NCI-H2227 treated with DMSO at 0.1 percent for 48 hours (cell line): ENCODE measurements at places on chromosomes 6 and 20.
A peak's percentile ranks its signal among the peaks of the same experiment; 100 is the strongest.

- DNase-seq = no peak
Measured at GRCh38 chr20:37131486-37131885, 35.7 kb upstream of the RBL1 start.

DNA sequence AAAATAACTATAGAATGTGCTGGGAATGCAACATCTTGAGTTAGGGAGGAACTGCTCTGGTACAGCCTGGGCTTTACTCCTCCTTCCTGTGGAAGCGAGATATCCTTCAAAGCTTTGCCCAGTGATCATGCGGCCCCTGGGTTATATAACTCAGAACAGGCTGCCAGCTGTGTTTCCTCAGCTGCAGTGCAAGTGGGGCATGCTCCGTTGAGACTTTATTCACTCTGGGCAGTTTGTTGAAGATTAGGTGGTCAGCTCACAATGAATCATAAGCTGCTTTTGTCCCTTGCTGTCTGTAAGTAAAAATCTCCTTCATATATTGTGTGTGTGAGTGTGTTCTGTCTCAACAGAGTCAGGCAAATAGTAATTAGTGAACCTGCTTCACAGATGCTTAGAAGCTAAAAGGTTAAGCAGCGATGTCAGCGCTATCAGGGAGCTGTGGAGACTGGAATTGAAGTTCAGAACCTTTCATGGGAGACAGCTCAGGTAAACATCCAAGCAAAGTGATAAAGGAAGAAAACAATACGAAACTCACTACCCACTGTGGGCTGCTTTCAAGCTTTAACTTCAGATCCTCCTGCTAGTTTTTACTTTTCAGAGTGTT lies 688.4 kb downstream of the HTR1B start:
- no peak for DNase-seq

GRCh38 chr6:158313989-158314388 lies 1.7 kb downstream of the TULP4 start:
- DNase-seq = no peak

DNA sequence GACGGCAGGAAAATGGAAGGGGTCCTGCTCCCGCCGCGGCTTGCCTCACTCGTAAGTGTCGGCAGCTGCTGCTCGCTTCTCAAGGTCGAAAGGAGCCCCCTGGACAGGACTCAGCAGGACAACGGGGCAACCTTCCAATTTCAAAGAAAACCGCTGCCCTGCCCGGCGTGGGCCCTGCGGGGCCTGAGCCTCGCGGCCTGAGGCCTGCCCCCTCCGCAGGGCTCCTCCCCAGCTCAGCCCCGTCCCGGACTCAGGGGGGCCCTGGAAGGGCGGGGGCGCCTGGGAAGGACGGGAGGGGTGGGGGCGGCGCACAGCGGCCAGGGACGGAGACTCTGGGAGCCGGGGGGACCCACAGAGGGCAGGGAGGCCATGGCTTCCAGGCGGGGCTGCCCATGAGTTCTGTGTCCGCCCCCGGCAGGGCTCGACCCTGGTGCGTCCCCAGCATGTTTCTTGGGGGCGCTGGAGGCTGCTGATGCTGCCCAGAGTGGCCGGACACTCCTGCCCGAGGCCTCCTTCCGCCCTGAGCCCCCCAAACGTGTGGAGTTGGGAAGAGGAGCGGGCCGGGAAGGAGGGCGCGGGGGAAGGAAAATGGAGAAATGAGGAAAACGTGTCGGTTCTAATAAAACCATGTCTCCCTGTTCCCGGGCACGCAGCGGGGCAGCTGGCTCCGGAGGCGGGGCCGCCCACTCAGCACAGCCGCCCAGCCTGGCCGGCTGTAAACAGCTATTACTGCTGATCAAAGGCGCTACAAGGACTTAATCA lies 114.6 kb downstream of the DLL1 start:
- peak; percentile 39 for DNase-seq

DNA sequence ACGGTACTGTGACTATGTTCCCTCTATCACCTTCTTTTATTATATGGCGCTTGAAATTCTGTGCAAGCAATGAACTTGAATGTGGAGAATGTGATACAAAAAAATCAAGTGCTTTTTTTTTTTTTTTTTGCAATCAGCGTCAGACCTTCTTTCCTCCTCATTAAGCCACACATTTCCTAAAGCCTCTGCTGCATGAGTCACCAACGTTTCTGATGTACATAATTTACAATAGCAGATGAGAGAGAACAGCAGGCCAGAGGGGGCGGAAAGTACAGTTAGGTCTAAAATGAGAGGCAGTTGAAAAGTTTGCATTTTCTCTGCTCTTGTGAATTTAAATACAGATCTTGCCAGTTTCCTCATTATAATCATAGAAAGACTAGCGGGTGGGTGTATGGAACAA lies 114.6 kb upstream of the RIPOR2 start:
- DNase-seq = peak; percentile 30

GRCh38 chr20:59598625-59599310 lies 5.6 kb upstream of the PHACTR3 start:
- DNase-seq = peak; percentile 81

GRCh38 chr6:41191569-41191968 lies 9.4 kb downstream of the TREML2 start:
- no peak for DNase-seq

- no peak for DNase-seq
Measured at GRCh38 chr20:50450493-50450826, 59.7 kb upstream of the PTPN1 start.

- no peak for DNase-seq
Measured at GRCh38 chr6:250676-251075, 41.6 kb upstream of the DUSP22 start.

DNA sequence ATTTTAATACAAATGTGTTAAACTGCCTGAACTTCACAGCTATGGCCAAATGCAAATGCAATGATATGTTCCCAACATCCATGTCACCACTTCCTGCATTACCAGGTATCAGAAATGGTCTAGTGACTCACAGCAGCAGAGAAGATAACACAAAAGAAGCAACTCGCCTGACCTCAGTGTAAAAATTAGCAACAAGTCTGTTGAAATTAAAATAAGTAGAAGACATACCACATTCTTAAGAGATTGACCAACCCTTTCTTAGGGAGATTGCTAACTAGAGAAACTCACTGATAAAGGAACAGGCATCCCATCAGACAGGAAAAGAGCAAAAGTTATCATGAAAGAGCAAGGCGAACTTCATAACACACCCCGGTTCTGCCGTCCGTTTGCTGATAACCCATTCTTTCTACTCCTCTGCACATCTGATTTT lies 45.1 kb downstream of the RNASET2 start:
- no peak for DNase-seq

DNA sequence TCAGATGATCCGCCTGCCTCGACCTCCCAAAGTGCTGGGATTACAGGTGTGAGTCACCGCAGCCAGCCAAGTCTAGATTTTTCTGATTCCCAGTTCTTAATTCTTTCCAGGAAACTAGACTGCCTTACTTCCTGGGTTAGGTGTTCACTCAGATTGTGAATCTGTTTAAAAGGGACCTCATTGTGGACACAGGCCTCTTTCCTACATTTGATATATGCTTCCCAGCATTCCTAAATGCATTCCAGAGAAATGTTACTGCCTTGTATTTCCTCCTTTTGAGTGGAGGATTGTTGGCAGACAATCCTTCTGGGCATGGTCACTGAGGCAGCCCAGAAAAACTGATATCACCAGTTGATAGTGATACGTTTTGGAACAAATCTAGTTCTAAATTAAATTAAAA lies 15.7 kb downstream of the TMEM181 start:
- no peak for DNase-seq

- DNase-seq = no peak
Measured at GRCh38 chr6:41283600-41283999, 2.9 kb downstream of the TREM1 start.

GRCh38 chr6:45922728-45923351 lies 92.8 kb downstream of the CLIC5 start:
- DNase-seq = peak; percentile 71

GRCh38 chr6:74534465-74535211 lies 671.2 kb downstream of the COL12A1 start:
- DNase-seq = no peak

- DNase-seq = no peak
Measured at GRCh38 chr6:16729183-16729691, 32.0 kb downstream of the ATXN1 start.

DNA sequence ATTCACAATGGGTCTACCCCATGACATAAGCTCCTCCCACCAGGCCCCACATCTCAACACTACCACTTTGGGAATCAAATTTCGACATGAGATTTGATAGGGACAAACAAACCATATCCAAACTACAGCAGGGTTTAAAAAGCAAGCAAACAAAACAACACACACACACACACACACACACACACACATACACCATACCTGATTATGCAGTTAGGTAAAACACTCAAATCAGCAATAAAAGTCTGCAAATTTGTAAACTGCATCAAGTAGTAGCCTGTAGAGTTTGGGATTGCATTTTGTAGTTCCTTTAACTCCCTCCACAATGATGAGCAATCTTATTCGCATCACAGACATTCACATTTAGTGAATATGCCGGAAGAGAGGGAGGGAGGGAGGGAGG lies 32.6 kb upstream of the TNFAIP3 start:
- no peak for DNase-seq

- DNase-seq = peak; percentile 76
Measured at GRCh38 chr6:30130887-30131862, 4.8 kb upstream of the TRIM40 start.

DNA sequence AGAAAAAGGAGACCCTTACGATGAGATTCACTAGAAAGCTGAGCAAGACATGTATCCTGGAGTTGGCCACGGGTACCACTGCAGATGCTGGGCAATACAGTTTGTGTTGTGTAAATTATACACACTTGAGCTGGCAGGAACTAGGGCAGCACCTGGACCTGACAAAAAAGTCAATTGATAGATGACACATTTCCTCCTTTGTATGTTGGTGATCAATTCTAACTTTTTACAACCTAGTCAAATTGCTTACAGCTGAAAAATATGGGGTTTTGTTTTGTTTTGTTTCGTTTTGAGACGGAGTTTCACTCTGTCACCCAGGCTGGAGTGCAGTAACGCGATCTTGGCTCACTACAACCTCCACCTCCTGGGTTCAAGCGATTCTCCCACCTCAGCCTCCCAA lies 108.9 kb downstream of the UST start:
- no peak for DNase-seq

DNA sequence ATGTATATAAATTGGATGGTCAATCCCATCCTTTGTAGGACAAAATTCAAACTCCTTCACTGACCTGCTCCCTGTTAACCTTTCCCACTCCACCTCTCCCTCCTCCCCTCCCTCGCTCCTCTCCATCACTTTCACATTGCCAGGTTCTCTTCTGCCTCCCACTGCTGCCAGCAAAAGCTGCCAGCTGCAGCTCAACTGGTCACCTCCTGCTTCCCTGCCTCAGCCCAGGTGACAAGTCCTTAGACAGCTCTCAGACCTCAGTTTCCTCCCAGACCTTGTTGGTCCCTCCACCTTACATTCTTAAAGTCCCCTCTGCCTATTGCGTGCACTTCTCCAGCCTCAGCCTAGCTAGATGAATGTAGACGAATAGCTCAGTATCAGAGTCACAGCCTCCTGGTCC lies 23.3 kb upstream of the RTF2 start:
- no peak for DNase-seq

- DNase-seq = no peak
Measured at GRCh38 chr6:36235309-36235708, 34.6 kb upstream of the PNPLA1 start.
